Smooth muscle cell of bladder (primary cell): ENCODE measurements at places on chromosomes 2 and 18. TPM values are rescaled to one million over a fixed set of nuclear protein-coding genes. Genes with fewer than 3 reads are reported as not detected.

Gene GDF7
- 0.09 and 0.14 TPM in 2 replicates for total RNA-seq

Gene ASIC4
- total RNA-seq: under 0.01 and 0.37 TPM in 2 replicates

Gene CRYGD
- not detected in 2 replicates for total RNA-seq

Gene ABCG8
- not detected in 2 replicates for total RNA-seq

Gene FOXI3
- not detected in 2 replicates for total RNA-seq
